Sciatic nerve (tissue), 2 donors: ENCODE measurements at places on chromosomes 5 and 9. TPM values are rescaled to one million over a fixed set of nuclear protein-coding genes. Genes with fewer than 3 reads are reported as not detected.

DNA sequence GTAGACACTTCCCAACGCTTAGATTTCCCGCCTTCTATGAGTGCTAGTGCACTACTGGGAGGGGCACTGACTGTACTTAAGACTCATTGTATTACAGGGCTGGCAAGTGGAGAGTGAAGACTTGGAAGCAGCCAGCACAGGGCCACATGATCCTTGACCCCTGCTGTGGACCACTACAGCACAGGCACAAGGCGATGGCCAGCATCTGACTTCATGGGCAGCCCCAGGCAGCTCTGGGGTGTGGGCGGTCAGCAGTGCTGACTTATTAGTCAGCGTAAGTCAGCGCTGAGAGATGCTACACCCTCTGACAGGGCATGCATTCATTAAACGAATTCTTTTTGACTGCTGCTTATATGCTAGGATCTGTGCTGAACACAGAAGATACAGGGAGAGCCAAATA lies 9.3 kb downstream of the SLC46A2 start:
- DNase-seq: no peak

GRCh38 chr9:8857068-8857925 lies 1057.7 kb upstream of the DMAC1 start:
- DNase-seq: no peak

- peak; percentile 54 for DNase-seq
Measured at GRCh38 chr5:172730981-172731679, 39.9 kb downstream of the DUSP1 start.

Gene PRRX2
- 13.2 TPM for total RNA-seq

Gene GM2A
- 41.9 TPM for total RNA-seq

Gene BARHL1
- not detected for total RNA-seq
